ENCODE measurements at places on chromosomes 7 and 10.
A peak's percentile ranks its signal among the peaks of the same experiment; 100 is the strongest.

- no peak for DNase-seq
These were observed 181.4 kb downstream of the ARID5B start for GRCh38 chr10:62082729-62083411.

DNA sequence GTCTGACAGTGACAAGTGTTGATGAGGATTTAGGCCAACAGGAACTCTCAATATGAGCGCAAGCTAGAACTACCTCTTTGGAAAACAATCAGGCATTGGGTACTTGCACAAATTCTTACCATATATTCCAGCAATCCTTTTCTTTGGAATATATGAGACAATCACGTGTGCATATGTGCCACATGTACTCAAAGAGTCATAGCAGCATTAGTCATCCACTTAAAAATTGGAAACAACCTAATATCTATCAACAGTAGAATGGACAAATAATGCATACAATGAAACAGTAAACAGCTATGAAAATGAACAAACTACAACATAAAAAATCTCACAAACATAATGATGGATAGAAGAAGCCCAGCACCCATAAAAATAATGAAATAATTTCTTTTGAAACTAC, 179.7 kb downstream of the GLI3 start:
- DNase-seq = no peak

DNA sequence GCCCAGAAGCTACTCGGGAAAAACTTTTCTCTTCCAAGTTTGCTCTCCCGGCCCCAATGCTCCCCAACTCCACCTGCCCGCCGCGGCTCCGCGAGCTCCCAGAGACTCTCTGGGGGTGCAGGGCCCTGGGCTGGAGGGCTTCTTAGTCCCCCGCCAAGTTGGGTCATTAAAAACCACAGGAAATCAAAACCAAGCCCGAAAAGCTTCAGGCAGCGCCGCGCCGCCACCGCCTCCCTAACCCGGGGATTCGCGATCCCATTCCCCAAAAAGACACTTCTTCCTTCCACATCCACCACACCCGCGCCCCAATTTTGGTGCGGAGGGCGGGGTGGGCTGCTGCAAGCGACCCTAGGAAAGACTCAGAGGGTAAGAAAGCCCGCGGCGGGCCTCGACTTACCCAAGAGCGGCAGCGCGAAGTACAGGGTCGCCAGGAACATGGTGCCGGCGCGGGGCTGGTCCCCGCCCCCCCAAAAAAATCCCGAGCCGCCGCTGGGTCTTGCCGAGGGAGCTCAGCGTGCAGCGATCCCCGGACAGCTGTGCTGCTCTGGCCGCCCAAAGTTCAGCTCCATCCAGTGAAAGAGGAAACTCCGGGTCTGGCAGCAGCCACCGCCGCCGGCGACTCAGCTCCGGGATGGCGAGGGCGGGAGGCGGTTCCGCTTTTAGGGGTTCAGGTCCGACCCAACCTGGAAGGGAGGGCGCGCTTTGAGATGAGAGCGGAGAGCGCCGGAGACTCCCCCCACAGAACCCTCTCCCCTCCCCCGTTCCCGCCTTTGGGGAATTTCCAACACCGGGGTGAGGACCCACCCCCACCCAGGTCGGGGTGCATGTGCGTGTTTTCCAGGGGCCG, 1.2 kb downstream of the GFRA1 start:
- DNase-seq = no peak

DNA sequence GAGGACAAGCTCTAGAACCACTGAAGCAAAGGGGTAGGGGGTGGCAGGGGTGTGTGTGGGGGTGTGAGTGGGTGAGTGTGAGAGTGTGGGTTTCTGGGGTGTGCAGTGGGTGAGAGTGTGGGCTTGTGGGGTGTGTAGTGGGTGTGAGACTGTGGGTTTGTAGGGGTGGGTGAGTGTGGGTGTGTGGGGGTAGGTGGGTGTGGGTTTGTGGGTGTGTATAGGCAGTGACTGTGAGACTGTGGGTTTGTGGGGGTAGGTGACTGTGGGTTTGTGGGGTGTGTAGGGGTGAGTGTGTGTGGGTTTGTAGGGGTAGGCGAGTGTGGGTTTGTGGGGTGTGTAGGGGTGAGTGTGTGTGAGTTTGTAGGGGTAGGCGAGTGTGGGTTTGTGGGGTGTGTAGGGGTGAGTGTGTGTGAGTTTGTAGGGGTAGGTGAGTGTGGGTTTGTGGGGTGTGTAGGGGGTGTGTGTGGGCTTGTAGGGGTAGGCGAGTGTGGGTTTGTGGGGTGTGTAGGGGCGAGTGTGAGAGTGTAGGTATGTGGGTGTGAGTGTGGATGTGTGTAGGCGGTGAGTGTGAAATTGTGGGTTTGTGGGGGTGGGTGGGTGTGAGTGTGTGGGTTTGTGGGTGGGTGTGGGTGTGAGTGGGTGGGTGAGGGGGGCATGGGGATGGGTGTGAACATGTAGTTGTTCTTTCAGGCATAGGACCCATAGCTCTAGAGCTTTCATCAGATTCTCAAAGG, 8.8 kb downstream of the NOS3 start:
- DNase-seq = no peak

- no peak for DNase-seq
These were observed 332.6 kb downstream of the SH2D4B start for GRCh38 chr10:80870282-80870681.

GRCh38 chr7:75844158-75844557, 30.6 kb upstream of the CCL24 start:
- DNase-seq = no peak

DNA sequence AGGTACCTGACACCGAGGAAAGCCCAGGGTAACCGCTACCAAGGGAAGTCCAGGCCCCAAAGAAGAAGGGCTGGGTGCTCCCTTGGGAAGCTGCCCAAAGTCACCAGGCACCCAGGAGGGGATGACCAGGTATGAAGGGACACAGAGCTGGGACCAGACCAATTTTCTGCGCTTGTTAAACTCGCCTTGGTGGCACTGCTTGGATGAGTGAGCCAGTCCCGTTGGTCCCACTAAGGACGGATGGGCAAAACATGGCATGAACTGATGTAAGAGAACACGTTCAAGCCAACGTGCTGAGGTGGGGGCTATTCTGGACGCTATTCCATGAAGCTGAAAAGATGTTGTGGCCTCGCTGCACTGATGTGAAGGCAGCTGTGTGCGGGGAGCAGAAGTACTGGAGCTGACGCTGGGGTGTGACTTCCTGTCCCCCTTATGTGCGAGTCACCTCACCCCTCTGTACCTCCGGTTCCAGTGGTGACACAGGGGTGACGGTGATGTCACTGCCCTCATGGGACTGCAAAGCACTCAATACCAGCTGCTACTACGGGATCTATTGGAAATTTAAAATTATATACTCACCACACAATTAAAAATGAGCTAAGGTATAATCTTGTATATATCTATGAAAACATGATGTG, 73.6 kb downstream of the COBL start:
- DNase-seq = no peak

- no peak for DNase-seq
These were observed 290.6 kb downstream of the FRMD4A start for GRCh38 chr10:14039968-14040668.

DNA sequence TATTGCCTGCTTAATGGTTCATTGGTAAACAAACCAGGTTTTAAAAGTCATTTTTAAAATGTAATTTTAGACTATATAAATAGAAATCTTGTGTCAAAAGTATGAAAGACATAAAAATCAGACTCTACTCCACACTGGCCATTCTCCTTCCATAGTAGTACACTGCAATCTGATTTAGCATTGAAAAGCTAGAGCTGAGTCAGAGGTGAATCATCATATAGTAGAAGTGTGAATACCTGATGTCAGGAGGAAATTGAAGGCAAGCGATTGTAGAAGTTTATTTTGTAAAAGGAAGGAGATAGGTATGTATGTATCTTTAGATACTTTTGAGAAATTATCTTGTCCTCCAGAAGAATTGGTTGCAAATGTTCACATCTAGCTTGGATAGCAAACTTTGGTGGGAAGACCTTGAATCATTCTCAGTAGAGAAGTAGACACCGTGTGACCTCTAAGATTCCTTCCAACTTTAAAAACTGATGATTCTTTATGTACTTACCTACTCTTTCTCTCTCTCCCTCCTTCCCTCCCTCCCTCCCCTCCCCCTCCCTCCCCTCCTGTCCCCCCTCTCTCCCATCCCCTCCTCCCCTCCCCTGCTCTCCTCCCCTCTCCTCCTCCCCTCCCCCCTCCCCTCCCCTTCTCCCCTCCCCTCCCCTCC, 88.1 kb downstream of the BTAF1 start:
- DNase-seq = no peak

GRCh38 chr7:77439572-77439971, 23.4 kb upstream of the GSAP start:
- peak; percentile 50 for DNase-seq

DNA sequence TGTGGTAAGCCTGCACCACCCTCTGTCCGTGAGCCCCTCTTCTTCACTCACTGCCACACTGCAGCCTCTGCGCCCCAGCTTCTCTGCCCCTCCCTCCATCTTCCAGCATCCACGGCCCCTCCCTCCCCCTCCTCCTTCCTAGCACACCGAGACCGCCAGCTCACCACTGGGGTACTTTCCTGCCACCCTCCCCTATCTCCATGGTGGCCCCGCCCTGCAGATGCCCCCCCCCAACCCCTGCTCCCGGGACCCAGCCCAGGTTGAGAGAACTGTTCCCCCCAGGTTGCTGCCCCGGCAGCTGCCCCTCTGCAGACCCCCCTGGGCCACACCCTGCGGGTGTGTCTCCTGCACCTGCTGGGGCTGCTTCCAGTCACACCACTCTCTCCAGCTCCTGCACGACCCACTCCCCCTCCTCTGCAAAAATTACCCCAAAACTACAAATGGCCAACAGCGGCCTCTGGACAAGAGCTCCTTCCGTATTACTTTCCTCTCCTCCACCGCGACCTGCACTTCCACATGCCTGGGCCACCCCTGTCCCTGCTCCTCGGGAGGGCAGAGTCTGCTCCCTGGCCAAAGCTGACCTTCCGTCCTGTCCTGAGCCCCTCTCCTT, 209.2 kb upstream of the PPP2R2D start:
- DNase-seq = no peak

- DNase-seq = no peak
These were observed 170.9 kb downstream of the USP6NL start for GRCh38 chr10:11440250-11441150.

DNA sequence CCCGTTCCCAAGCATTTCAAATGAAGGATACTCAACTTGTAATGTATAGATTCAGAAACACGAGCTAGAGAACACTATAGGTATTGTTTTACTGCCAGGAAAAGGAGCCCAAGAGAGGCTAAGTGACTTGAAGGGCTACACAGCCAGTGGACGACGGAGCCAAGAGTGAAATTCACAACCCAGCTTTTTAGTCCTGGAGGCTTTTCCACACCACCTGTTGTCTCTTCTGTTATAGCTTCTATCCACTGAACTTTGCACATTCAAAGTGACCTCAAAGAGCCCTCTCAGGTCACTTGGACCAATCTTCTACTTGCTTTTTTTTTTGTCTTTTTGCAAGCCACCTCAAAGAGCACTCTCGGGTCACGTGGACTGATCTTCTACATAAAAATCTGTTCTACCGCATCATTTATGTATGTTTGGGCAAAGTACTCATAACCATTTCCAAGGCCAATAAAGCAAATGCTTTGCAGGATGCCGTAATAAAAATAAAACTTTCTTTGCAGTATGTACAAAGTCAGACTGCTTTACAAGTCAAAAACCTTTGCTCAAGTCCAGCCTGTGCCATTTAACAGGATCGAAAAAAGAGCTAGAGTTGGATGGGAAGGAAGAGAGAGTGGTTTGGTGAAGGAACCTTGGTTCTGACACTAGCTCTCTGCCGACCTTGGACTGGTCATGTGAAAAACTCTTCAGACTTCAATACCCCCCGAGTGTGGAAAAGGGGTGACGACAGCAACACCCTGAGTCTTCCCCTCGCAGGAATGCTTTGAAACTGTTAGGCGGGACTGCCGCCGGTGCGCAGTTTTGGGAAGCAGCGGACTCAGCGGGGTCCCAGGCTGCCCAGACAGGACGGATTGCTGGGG, 821 bp downstream of the SLC35B4 start:
- DNase-seq = no peak

DNA sequence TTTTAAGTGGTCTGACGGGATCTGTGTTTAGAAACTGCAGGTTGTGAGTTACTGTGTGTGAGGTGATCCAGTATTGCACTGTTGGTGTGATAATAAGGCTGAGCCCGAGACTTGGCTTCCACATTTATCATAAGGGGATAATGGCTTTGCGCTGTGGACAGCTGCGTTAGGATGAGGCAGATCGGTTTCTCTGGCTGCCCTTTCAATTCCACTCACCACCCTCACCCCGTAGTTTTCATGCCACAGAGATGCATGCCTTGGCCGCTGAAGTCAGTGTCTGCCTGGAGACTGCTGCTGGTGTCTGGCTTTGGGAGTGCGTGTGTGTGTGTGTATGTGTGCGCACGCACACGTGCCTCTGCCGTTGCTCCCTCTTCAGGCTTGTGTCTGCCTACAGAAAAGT, 273.0 kb downstream of the CCDC3 start:
- no peak for DNase-seq

- no peak for DNase-seq
These were observed 59.3 kb upstream of the SDK1 start for GRCh38 chr7:3241686-3242258.

DNA sequence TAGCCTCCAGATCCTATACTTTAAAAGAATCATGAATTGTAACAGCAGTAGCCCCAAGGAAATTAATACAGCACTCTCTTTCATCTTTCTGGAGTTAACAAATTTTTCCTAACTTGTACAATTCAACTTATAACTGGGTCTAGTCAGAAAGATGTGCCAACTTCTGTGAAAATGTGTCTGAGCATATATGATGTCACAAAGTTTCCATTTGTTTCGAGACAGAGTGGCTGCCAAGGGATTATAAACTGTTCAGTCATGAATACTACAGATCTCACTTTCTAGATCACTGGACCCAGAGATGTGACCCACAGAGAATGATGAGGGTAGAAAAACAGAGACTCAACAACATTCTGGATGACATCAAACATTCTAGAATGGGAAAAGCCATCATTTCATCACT, 249.2 kb upstream of the PHF14 start:
- DNase-seq = no peak

DNA sequence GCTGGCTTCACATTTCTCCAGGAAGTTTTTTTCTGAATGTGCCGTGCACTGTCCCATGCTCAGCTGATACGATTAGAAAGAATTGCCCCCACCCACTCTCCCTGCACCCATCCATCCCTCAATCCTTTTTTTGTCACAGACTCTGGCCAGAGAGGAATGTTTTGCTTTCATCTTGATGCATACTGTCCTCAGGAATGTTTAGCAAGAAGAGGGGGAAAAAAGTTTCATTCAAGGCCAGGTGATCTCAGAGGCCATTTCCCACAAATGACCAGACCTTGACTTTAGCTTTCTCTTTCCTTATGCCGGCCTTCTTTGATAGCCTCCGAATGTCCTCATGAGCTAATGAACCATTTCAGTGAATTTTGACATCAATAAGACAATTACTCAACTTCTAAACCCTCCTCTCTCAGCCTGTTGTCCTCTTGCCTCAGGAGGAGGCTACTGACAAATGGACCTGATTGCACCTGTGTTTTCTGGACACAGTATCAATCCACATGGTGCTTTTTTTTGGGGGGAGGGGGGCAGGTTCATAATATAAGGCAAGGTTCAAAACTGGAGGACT, 105.0 kb upstream of the KLF6 start:
- DNase-seq = no peak

GRCh38 chr10:97974526-97975525, 55.6 kb downstream of the CRTAC1 start:
- DNase-seq = no peak
